AG08396 (cell line): ENCODE measurements at places on chromosomes 2 and 18.

DNA sequence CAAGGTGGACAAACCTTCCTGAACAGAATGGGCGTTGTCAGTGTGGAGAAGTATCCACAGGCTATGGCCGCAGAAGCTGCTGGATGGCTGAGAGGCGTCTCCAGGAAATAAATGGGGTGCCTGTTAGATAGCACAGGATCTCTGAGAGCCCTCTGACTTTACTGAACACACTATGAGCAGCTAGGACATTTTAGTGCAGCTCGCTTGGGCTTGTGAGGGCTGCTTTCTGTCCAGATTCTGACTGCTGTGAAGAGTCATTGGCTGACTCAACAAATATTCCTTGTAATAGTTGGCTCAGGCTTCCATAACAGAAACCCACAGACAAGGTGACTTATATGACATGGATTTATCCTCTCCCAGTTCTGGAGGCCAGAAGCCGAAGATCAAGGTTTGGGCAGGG is 100.2 kb upstream of the SNTG2 start:
- no peak for DNase-seq

DNA sequence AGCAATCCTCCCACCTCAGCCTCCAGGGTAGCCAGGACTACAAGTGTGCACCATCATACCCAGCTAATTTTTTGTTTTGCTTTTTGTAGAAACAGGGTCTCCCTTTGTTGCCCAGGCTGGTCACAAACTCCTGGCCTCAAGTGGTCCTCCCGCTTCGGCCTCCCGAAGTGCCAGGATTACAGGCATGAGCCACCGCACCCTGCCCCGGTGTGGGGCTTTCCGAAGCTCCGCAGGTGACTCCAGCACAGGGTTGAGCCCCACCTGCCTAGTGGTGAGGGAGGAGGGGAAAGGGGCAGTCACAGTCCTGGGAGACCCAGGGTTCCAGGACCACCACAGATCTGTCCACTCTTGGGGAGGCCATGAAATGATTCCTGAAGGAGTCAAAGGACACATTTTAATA is 5.2 kb downstream of the PRLH start:
- no peak for DNase-seq

DNA sequence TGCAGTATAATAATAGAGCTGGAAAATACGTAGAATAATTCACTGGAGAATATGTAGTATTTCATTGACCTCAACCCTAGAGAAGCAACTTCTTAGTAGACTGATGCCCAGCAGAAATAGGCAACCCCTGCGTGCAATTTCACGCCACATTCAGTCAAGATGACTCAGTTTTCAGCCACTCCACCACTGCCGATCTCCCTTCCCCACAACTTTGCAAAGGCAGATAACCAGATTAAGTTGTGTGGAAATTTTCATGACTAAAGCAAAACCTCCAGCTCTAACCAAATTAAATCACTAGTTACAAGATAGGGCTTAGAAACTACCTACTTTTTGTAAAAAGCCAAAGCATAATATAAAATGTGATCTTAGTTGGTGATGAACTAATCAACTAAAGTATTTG is 63.3 kb upstream of the STK17B start:
- DNase-seq, result no peak

- no peak for DNase-seq
Observed at GRCh38 chr18:10052871-10053270, 139.1 kb downstream of the VAPA start.

GRCh38 chr2:26692279-26692896 is at the start of gene KCNK3:
KCNK3 (plus strand) TSS chr2:26692722; CDS start chr2:26692876, 154 bp downstream.
- DNase-seq, result peak; percentile 85

GRCh38 chr2:30233271-30234009 is 2.1 kb downstream of the LBH start:
- no peak for DNase-seq

GRCh38 chr2:215419769-215420470 is 15.9 kb downstream of the FN1 start:
- no peak for DNase-seq

- no peak for DNase-seq
Observed at GRCh38 chr2:111068435-111069058, 52.2 kb upstream of the BCL2L11 start.

DNA sequence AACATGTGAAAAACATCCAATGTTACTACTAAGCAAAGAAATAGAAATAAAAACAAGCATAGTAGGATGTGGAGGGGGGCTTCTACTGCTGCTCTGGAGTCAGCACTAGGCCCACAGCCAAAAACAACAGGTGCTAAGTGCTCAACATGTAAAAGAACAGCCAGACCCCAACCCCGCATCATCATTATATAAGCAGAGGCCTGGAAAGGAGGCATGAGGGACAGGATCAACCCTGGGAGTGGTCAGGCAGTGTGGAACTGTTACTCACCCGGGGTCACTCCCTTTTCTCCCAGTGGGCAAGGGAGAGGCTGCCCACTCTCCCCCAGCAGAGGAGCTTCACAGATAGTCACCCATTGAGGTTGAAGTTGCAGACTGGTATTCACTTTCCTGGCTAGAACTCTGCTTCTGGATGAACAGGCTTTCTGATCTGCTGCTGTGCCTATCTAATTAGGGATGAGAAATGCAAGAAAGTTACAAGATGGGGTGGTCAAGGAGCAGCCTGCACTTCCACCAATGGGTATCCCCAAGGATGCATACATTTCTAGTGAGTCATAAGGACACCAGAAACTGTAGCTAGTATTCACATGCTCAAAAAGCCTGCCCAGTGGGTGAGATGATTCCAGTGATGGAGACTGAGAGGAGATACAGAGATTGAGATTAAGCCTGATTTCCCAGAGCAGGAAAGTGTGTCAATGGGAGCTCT is 480.1 kb upstream of the TCF4 start:
- peak; percentile 56 for DNase-seq

DNA sequence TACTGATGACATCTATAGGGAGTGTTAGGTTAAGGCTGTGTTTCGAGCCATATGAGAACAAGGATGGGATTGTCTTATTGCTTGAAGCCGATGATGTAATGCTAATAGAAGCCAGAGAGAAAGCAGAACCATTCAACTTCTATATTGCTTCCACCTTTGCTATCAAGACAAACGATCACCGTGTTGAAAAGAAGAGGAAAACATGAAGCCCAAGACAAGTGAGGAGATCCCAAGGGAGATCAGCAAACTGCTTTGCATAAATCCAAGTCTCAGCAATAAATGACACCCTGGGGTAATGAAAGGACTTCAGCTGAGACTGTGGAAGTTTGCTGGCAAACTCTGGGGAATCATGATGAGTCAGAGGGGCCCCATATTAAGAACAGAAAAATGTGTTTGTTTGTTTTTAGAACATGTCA is 206.2 kb downstream of the NCKAP5 start:
- DNase-seq, result peak; percentile 41

DNA sequence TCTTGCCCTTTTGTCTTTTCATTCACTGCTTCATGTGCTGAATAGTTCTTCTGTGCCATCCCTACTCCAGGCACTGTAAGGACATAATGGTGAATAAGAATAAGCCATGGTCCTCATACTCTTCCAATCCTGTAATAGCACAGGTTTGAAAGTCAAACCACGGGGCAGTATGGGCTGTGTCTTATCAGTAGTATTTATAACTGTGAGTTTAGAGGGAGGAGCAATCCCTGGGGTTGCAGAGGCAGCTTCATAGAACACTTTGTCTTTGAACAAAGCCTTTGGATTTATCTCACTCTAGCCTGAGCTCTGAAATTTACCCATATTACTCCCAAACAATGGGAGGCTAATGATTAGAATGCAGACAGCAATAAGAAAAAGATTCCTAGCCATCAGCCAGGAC is 30.2 kb upstream of the ALK start:
- DNase-seq, result no peak

- DNase-seq, result no peak
Observed at GRCh38 chr2:20620696-20621365, 30.1 kb downstream of the HS1BP3 start.
